Upper lobe of left lung (tissue), 6 donors: ENCODE measurements at places on chromosomes 7 and 10. TPM values are rescaled to one million over a fixed set of nuclear protein-coding genes. Genes with fewer than 3 reads are reported as not detected.
A peak's percentile ranks its signal among the peaks of the same experiment; 100 is the strongest.

The TSPAN13 gene
- 129 TPM for total RNA-seq

The PDZD7 gene
- 1.2 TPM for total RNA-seq

- no peaks in the 10 kb centered on the region for H3K27me3 ChIP-seq
- H3K4me3 ChIP-seq: no peak overlapping the region
- H3K4me1 ChIP-seq: no peaks in the 10 kb centered on the region
These were observed 86.0 kb downstream of the UNCX start for GRCh38 chr7:1318661-1319060.

- peak overlapping the region; percentile 88 for H3K27ac ChIP-seq
- H3K4me1 ChIP-seq: peaks cover 8% of the 10 kb centered on the region
- no peaks in the 10 kb centered on the region for H3K36me3 ChIP-seq
- DNase-seq: peak; percentile 94
- no peaks in the 10 kb centered on the region for H3K27me3 ChIP-seq
These were observed 657 bp downstream of the HACD1 start for GRCh38 chr10:17616403-17617030.

DNA sequence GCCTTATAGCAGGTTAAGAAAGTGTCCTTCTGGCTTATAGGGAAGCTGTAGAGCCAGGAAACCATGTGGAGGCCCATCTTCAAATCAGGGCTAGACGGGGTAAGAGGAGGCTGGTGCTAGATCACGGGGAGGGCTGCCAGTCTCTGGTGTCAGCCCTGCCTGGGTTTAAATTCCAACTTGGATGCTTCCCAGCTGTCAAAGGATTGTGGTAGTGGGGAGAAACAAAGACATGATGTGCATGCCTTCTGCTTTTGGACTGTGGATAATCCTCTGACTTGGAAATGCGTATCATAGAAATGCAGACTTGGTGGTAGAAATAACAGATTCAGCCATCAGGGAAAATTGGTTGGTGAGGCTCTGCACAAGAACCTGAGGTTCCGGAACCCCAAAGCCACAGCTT is 325.6 kb downstream of the PHTF2 start:
- DNase-seq: no peak
- H3K4me1 ChIP-seq: no peaks in the 10 kb centered on the region
- H3K27ac ChIP-seq: no peak overlapping the region
- no peaks in the 10 kb centered on the region for H3K27me3 ChIP-seq
- H3K36me3 ChIP-seq: no peaks in the 10 kb centered on the region
- no peak overlapping the region for H3K4me3 ChIP-seq

DNA sequence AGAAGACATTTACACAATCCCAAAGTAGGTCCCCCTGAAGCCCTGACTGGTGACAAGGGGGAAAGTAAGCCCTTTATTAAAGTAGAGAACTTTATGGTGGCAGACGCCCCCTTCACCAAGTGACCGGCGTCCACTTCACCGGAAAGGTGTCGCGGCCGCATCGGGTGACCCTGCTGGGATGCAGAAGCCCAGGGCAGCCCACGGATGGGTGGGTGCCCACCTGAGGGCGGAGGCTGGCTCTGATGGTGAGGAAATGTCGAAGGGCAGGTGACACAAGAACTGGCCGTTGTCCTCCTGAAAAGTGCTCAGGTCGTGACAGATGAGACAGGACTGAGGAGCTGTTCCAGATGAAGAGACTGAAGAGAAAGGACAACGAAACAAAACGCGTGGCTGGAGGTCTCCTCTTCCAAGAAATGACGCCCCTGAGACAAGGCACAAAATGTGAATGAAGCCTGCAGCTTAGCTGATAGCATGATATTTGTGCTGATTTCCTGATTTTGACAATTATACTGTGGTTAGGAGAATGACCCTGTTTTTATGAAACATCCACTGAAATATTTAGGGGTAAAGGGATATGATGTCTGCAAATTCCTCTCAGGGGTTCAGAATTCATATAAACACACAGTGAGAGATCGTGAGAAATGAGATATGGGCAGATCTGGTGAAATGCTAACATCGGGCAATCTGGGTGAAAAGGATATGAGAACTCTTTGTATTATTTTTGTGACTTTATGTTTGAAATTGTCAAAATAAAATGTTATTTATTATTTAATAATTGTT is 123.9 kb downstream of the PRKAG2 start:
- no peaks in the 10 kb centered on the region for H3K36me3 ChIP-seq
- H3K27me3 ChIP-seq: no peaks in the 10 kb centered on the region
- peak overlapping the region; percentile 74 for H3K27ac ChIP-seq
- H3K4me3 ChIP-seq: no peak overlapping the region

DNA sequence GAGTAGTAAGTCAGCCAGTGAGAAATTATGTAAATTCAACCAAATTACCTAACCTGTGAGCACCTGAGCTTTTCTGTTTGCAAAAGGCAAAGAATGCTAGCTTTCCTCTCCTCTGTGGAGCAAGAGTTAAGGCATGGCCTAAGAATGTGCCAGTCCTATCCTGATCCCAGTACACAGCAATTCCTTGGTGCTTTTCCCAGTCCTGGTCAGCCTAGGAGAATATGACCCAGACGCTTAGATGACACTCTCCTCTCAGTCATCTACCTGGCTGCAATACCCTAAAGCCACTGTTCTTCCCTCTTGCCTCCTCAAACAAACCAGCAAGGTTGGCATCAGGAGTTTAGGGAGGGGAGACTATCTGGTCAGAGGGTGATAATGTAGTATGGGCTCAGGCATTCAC is 4.1 kb downstream of the PDLIM1 start:
- no peak overlapping the region for H3K4me3 ChIP-seq
- no peaks in the 10 kb centered on the region for H3K36me3 ChIP-seq
- H3K27me3 ChIP-seq: no peaks in the 10 kb centered on the region
- peak overlapping the region; percentile 93 for H3K27ac ChIP-seq
- H3K4me1 ChIP-seq: peaks cover 45% of the 10 kb centered on the region
- DNase-seq: no peak

GRCh38 chr7:74149603-74150002 is 24.6 kb upstream of the EIF4H start:
- no peak overlapping the region for H3K27ac ChIP-seq
- no peak overlapping the region for H3K4me3 ChIP-seq
- H3K36me3 ChIP-seq: no peaks in the 10 kb centered on the region
- DNase-seq: no peak
- no peaks in the 10 kb centered on the region for H3K27me3 ChIP-seq

DNA sequence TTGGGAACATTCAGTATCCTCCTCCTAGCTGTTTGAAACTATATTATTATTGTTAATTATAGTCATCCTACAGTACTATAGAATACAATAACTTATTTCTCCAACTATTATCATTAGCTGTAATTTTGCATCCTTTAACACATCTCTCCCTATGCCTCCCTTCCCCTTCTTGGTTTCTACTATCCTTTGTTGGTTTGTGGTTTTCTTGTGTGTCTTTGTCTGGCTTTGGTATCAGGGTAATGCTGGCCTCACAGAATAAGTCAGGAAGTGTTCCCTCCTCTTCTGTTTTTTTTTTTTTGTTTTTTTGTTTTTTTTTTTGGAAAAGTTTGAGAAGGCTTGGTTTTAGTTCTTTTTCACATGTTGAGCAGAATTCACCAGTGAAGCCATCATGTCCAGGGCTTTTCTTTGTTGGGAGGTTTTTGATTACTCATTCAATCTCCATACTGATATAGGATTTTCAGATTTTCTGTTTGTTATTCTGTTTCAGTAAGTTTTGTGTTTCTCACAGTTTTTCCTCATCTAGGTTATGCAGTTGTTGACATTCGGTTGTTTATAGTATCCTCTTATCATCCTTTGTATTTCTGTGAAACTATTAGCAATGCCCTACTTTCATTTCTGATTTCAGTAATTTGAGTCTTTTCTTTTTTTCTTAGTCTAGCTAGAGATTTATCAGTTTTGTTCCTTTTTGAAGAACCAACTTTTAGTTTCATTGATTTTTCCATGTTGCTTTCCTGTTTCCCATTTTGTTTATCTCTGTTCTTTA is 21.6 kb downstream of the C1GALT1 start:
- H3K4me1 ChIP-seq: peaks cover 12% of the 10 kb centered on the region
- no peak overlapping the region for H3K4me3 ChIP-seq
- no peak overlapping the region for H3K27ac ChIP-seq

- H3K4me3 ChIP-seq: no peak overlapping the region
- no peaks in the 10 kb centered on the region for H3K27me3 ChIP-seq
- H3K4me1 ChIP-seq: no peaks in the 10 kb centered on the region
- H3K27ac ChIP-seq: no peak overlapping the region
These were observed 636.6 kb downstream of the TNS3 start for GRCh38 chr7:46945328-46945727.
